Nucleus accumbens (tissue), 56 donors: ENCODE measurements at places on chromosomes 2 and 18.
A peak's percentile ranks its signal among the peaks of the same experiment; 100 is the strongest.

- peak; percentile 36 for DNase-seq
Measured at GRCh38 chr2:46813020-46813415, 102.6 kb downstream of the MCFD2 start.

GRCh38 chr18:60892855-60893254, 440.4 kb upstream of the CDH20 start:
- DNase-seq = no peak

DNA sequence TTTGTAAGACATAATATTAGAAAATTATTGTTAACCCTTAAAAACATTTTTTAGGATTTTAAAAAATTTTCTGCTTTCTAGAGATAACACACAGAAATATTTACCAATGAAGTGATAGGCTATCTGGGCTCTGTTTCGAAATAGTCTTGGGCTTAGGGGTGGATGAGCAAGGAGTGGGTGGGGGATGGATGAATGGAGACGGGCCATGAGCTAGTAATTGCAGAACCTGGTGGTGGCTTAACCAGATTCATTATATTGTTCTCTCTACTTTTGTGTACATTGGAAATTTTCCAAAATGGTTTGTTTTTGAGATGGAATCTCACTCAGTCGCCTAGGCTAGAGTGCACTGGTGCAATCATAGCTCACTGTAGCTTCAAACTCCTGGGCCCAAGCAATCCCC, 89.6 kb downstream of the TCF7L1 start:
- no peak for DNase-seq

DNA sequence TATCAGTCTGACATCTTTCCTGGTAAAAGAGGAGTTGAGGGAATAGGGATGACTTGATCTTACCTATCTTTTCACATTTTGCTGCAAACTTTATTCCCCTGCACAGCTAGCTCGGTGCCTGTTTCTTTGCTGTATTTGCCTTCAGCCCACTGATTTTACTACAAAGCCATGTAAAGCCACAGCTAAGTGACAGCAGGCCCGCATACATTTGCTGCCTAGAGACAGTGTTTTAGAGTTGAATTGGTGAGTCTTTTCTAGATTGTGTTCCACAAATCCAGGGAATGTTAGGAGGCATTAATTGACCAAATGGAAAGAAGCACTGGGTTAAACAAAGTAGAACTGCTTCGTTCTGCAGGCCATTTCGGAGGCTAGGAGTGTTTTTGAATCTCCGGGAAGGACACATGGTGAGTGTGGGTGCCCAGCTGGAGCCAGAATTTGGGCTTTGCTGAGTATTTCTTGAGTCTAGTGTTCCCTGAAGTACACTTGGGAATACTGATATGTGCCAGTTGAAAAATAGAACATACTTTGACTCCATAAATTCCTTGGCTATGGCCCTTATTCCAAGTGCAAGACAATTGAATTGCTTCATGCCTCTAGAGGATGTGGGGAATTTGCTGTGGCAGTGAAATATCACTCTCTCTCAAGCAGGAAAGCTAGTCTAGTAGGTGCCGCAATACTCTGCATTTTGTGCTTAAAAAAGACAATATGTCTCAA, 329.8 kb downstream of the PTPRM start:
- no peak for DNase-seq

GRCh38 chr18:5630057-5630899, 86.5 kb upstream of the EPB41L3 start:
- DNase-seq = peak; percentile 76

DNA sequence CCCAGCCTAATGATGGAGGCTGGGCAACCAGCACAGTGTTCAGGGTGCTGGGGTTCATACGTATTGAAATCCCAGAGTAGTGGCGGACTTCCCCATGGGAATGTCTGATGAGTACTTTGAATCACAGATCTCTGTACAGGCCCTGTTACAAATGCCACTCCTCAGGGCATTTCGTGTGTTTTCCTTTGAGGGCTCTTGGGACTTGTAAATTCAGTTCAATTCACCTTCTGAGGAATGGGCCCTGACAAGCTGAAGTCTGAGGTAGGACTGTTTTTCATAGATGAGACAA, 288 bp upstream of the RDH14 start:
- DNase-seq = no peak

GRCh38 chr2:136126021-136126420, 8.1 kb upstream of the CXCR4 start:
- DNase-seq = no peak

DNA sequence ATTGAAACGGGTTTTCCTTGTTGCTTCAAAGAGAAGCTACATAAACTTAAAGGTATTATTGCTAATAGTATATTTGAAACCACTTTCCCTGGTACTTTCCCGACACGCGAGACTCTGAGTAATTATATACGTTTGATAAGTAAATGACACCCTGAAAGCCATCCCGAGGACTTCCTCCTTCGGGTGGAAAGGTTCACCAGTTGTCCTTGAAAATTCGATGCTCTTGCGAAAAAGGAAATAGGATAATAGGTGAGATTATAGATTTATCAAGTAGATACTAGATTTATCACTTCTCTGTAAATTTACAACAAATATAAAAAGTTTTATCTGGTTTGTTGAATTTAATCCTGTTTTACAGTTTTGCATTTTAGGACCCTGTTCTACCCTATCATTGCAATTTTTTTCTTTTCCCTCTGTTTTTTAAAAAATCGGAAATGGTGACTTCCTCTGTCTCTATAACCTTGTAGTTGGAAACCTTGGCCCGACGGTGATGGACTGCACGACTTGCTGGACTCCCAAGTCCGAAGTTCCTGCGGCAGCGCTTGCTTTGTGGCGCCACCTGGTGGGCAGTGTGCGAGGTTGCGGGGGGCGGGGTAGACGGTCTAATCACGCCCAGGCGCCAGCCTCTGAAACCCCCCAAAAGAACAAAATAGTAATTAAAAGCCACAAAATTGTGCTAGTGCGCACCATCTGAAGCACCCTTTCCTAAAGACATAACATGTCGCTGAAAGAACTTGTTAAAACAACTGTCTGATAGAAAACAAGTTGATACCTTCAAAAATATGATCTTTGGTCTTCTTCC, 972 bp upstream of the DLX2 start:
- DNase-seq = peak; percentile 44

- no peak for DNase-seq
Measured at GRCh38 chr2:223597076-223597475, 5.1 kb downstream of the SCG2 start.

DNA sequence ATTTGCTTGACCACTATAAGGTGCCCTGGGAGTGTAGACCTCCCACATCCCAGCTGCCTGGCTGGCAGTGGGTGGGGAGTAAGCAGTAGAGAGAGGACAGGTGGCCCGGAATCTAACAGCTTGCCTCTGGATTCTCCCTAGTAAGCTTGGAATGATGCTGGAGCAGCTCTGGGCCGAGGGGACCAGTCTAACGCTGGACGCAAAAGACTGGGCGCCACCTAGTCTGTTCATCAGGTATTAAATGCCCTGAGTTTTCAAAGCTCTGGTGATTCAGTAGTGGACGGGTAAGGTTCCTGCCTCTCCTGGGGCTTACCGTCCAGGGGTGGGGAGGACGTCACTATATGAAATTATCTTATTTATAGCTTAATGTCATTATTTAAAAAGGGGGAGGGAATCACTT, 648 bp upstream of the LYPD6B start:
- DNase-seq = no peak

GRCh38 chr2:62109554-62109953, 86.4 kb upstream of the B3GNT2 start:
- DNase-seq = no peak

DNA sequence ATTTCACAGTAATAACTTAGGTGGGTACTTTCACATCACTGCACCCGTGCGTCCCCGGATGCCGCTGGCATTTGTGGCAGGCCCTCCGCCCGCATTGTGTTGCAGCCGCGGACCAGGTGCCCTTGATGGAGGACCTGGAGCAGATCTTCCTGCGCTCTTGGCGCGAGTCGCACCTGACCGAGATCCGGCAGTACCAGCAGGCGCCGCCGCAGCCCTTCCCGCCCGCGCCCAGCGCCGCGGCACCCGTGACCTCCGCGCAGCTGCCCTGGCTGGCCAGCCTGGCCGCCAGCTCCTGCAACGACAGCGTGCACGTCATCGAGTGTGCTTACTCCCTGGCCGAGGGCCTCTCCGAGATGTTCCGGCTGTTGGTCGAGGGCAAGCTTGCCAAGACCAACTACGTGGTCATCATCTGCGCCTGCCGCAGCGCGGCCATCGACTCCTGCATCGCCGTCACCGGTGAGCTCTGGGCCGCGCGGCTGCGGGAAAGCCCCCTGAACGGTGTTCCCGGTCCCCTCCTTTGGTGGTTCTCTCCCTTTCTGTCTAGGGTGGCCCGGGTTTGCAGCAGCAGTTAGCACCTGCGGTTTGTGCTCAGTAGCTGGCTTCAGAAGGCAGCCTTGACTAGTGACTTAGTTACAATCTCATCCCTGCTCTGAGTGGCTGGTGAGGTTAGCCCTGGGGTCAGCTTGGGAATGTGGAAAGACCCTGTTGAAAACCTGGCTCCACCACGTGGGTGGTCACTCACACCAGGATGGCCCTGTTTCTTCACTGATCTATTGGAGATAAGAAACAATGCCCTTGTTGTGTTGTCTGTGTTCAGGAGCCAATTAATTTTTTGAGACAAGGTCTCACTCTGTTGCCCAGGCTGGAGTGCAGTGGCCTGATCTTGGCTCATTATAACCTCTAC, 59.1 kb downstream of the GREB1 start:
- no peak for DNase-seq

- DNase-seq = peak; percentile 39
Measured at GRCh38 chr18:68387246-68387645, 327.7 kb downstream of the TMX3 start.

GRCh38 chr2:105536175-105536574, 137.3 kb upstream of the FHL2 start:
- DNase-seq = no peak

DNA sequence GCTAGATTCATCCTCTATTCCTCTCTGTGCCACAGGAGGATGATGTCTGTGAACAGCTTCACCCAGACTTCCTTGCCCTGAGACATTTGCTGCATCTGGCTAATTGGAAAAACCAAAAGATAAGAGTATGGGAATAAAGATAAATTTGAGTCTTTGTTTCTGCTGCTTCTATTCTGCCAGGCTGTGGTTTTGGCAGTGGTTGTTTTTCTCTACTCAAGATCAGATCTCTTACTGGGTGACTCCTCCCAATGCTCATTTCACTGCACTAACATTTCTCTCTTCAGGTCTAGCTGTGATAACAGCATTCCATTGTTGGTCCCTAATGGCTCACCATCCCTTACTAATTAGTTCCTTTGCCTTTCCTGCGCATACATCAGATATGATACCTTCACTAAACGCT, 89.5 kb downstream of the CALCRL start:
- no peak for DNase-seq

- no peak for DNase-seq
Measured at GRCh38 chr2:190121971-190122370, 59.4 kb upstream of the MSTN start.

GRCh38 chr2:164697688-164698461, 76.6 kb upstream of the GRB14 start:
- DNase-seq = no peak

DNA sequence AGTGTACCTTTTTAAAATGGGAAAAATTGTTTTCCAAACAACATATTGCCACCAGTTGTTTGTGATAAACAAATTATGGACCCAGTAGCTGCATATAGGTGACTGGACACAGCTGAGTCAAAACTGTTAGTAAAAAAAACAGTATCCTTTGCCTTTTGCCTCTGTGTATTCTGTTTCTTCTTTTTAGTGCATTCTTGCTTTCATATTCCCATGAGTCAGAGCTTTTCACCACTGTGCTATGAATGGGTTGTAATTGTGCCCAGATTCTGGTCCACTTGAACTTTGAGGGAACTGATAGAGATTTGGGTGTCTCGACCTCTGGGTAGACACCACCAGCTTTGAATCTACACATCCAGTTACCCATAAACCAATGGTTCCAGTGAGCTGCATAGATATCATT, 1441.9 kb upstream of the ZEB2 start:
- no peak for DNase-seq

DNA sequence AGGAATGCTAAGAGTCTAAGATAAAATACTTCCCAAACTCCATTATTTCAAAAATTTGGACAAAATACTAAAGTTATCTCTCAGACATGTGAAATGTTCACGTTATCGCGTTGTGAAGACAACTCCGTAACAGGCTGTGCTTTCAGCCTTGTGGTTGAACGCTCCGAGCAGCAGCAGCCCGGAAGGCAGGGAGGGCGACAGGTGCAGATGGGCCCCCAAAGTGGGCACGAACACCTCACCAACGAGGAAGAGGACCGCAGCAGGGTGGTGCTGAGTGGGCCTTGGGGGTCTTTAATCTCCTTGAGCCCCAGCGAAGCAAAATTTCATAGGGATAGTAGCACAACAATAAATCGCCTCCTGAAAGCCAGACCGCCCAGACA, 1.0 kb upstream of the FAM110C start:
- no peak for DNase-seq

DNA sequence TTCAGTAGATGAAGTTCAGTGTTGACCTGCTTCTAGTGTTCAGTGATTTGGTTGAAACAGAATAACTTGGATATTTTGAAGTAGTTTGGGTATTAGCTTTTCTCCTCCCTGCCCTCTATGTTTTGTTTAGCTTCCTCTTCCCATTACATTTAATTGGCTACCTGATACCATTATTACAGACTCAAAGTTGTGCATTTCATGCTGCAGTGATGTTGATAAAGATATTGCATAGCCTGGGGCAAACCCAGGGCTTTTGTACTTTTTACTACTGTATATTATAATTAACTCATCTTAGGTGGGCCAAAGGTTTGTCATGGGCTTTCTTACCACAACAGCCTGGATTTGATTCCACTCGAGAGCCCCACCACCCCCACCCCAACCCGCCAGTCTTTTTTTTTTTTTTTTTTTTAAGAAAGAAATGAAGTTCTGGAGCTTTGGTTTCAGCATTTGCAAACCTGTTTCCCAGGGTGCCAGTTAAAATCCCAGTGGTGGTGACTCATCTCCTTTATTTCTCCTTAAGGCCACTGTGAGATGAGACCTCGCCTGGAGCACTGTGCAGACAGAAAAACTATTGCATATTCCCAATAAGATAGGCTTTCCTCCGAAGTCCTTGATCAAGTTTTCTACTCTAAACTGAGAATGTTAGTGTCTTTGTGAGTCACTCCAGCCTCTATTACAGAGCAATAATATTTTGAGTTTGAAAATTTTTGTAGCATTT, 393.7 kb upstream of the FANCL start:
- no peak for DNase-seq

DNA sequence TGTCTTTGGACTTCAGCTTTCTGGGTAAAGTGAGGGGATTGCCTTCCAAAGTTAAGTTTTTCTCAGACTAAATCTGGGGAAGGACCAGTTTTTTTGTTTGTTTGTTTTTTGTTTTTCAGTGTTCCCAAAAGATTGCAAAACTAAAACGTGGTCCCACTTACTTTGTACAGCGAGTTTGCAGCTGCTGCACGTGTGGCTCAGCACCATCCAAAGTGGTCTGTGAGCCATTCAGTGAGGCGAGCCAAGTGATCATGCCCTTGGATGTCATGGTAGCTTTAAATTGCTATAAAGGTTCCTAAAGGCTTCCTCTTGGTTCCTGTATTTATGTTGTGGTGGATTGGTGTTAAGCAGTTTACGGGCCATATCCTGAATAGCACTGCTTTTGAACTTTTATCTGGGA, 23.0 kb downstream of the TET3 start:
- no peak for DNase-seq
